Activated CD4-positive, alpha-beta T cell treated with anti-CD3 and anti-CD28 coated beads, Interleukin-2, amount 10 ng/mL, durations not matched to agents 7 days and 5 days (primary cell): ENCODE measurements at places on chromosomes 16 and 17.

DNA sequence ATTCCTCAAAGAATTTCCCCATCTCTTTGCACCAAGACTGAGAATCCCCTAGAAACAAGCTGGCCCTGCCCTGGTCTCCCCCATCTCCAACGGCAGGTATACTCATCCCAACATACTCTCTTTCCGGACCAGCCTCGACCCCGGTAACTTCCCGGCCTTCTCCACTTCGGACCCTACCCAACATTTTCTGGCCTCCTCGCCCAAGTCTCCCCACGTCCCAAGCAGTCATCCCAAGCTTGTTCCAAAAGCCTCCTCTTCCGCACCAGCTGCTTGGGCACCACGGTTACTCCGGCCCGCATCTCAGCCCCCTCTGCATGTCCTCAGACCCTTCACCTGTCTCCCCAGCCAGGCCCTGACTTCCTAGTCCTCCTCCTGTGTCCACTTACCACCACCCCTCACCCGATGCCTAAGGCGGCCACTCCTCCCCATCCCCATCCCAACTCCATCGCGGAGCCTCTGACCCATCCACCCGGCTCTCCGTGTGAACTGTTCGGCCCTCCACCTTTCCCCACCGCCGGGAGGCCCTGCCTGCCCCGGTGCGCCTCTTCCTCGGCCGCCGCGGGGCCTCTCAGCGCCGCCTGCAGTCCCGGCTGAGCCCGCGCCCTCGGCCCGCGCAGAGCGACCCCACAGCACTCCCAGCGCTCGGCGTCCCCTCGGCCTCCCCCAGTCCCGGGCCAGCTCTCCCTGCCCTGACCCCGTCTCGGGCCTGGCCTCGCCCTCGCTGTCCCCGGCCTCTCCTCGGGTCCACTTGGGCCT is 994 bp downstream of the PITPNA start:
- peak; percentile 18 for DNase-seq

DNA sequence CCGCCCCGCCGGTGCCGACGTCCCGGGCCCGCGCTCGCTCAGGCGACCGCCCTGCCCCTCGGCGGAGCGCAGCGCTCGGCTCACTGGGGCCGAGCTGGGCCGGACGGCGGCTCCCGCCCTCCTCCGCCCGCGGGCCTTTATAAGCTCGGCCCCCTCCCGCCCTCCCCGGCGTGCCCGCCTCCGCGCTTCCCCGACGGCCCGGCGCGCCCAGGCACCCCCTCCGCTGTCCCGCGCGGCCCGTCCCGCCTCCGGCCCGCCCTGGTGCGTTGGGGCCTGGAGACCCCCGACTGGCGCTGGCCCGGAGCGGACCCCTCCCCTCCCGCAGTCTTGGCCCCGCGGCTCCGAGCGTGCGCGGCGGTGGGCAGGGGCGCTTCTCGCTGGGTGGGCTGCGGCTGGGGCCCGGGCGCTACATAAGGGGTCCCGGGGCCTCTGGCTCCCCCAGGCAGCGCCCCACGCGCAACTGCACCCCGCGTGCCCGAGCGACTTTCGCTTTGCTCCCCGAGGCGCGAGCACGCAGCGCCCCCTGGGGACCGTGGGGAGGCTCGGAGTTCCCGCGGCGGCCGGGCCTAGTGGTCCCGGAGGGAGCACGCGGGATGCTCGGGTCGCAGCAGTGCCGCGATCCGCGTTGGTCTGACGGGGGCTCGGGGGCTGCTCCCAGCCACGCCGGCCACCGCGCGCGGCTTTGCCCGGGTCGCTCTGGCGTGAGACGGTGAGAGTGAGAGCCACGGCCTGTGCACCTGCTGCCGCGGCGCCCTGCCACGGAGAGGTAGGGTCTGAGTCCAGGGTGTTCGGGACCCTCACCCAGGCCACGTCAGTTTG is at the start of gene PIEZO1:
TSS of gene PIEZO1 (minus strand) at position 115 of the 819 bp plus-strand sequence. CDS start 256 bp downstream, outside the sequence.
- peak; percentile 81 for DNase-seq

GRCh38 chr17:1486802-1487695 is 5.4 kb downstream of the MYO1C start:
- DNase-seq, result peak; percentile 51

GRCh38 chr16:67456391-67457081 is 24.4 kb downstream of the ATP6V0D1 start:
- no peak for DNase-seq

DNA sequence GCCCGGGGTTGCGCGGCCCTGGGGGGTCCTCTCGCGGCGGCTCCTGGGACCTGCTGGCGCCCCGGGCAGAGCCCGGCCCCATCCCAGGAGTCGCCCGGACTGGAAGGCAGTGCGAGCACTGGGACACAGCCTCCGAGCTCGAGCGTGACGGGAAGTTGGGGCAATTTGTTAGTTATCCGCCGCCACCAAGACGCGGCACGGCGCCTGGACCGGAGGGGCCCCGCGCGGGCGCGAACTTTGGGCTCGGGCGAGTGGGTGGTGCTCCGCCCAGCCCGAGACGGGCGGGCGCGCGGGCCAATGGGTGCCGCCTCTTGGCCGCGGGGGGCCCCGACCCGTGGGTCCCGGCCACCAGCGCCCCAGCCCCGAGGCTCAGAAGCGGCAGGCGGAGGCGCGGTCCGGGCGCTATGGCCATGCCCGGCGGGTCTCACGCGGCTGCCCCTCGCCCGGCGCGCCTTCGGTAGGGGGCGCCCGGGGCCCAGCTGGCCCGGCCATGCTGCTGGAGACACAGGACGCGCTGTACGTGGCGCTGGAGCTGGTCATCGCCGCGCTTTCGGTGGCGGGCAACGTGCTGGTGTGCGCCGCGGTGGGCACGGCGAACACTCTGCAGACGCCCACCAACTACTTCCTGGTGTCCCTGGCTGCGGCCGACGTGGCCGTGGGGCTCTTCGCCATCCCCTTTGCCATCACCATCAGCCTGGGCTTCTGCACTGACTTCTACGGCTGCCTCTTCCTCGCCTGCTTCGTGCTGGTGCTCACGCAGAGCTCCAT is at the start of gene ADORA2B:
TSS of gene ADORA2B (plus strand) at position 372 of the 768 bp plus-strand sequence. CDS start at position 491, 119 bp downstream.
- peak; percentile 42 for DNase-seq

DNA sequence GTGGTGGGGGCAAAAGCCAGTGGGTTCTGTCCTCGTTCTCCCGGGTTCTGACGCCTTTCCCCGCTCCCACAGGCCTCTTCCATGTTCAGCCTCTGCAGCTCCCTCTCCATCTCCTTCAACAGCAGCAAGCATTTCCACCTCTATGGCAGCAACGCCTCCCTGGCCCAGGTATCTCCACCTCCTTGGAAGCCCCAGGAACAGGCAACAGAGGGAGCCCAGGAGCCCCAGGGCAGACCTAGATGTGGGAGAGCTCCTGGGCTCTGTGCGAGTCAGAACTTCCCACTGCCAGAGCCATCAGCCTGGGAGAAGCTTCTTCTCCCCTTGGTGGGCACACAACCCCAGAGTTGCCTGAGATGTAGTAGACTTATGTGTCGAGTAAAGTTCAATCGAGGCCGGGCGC is 7.8 kb downstream of the ZNF768 start:
- DNase-seq, result no peak
